ENCODE measurements at places on chromosomes 7 and 10.

DNA sequence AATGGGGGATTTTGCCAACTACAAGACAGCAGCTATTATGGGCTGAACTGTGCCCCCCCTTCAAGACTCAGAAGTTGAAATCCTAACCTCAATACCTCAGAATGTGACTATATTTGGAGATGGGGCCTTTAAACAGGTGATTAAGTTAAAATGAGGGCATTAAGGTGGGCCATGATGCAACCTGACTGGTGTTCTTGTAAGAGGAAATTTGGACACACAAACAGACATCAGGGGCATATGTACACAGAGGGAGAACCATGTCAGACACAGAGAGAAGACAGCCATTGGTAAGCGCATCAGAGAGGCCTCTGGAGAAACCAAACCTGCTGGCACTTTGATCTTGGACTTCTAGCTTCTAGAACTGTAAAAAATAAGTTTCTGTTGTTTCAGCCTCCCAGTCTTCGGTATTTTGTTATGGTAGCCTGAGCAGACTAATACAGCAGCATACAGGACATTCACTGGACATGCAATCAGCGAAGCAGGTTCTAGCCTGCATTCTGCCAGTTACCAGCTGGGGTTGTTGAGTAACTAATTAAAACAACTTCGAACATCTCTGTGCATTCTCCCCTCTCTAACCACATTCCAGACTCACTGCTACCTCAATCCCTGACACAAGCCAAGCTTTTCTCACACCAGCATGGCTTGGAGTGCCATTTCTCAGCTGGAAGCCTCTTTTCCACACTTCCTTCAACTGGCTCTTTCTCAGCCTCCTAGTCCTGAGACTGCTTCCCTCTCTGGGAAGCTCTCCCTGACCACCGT lies 141.4 kb downstream of the DOCK4 start:
- no peak for DNase-seq

DNA sequence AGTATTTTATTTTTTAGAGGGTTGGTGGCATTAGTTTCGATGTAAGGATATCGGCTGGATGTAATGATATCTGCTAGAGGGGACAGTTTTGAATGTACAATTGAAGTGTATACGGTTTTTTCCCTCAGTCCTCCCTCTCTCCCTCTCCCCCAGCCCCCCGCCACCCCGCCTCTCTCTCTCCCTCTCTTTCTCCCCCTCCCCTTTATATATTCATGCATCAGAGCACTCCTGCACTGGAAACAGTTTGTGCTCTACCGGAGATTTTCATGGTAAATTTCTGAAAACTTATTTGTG lies 1.6 kb downstream of the GLCCI1 start:
- DNase-seq: no peak

DNA sequence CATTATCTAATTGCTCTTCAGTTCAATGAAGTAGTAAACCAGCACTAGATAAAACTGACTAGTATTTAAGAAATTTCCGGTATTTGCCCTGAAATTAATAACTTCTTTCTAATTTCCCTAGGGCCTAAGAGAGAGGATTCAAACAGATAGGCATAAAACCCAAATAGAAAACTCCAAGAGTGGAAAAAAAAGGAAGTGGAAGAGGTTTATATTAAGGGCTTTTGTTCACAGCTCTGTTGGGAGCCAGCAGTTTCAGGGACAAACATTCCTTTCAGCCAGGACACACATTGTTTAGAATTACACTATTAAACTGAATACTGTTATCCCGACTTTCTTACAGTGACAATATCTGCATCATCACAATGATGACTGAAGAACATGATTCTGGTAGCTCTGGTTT lies 3.6 kb downstream of the ODAD2 start:
- no peak for DNase-seq

GRCh38 chr10:88254091-88254490 lies 329.0 kb downstream of the RNLS start:
- no peak for DNase-seq

- no peak for DNase-seq
These were observed 377.6 kb downstream of the GPR158 start for GRCh38 chr10:25552283-25552919.

GRCh38 chr10:124227055-124227975 lies 133.9 kb upstream of the CHST15 start:
- no peak for DNase-seq

DNA sequence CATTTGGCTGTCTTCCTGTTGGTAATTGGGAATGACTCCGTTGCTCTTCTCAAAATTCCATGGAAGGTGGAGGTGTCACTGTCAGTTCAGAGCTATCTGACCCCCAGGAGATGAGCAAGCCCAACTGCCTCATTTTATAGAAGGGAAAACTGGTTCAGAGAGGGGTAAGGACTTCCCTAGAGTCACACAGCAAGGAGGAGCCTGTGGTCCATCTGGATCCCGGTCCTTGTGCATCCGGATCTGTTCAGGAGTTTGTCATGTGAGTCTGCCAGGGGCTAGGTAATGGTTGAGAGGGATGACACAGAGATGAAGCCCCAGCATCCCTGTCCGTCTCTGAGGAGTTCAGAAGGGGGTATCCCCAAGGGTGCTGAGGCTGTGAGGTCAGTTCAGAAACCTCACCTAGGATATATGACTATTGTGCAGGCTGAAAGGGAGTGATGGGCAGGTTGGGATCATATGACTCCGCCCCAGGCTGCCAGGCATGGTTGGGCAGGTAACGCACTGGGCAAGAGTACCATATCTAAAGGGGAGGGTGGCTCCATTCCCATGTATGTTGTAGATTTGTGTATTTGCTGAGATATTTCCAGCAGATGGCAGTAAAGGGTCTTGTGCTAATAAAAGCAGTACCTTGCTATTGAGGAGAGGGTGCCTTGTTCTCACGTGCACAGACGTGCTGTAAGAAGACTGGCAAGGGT lies 16.0 kb upstream of the SLC29A3 start:
- DNase-seq: no peak

DNA sequence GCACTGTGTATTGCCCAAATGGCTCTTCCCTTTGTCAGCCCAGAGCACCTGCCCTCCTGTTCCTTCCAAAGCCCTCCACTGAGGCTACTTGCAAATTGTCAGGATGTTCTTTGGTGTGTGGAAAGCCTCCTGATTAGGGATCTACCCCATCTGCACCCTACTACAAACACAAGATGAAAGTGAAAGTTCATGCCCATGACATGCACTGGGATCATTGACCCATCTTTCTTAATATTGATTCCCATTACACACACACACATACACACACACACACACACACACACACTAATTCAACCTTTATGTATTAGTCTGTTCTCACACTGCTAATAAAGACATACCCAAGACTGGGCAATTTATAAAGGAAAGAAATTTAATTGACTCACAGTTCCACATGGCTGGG lies 213.7 kb upstream of the IGFBP3 start:
- DNase-seq: no peak

GRCh38 chr7:149027611-149028345 lies 527 bp downstream of the PDIA4 start:
- DNase-seq: no peak

DNA sequence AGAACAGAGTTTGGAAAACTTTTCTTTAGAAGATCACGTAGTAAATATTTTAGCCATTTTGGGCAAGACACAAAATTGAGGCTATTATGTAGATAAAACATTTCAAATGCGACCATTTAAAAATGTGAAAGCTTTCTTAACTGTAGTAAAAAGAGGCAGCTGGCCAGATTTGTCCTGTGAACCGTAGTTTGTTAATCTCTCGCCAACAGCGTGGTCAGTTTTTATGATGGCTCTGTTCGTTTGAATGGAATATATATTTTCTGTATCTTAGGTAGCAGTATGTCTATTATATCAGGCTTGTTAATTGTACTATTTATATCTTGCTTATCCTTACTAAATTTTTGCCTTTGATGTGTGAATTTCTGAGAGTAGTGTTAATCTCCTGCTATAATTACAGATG lies 124.9 kb downstream of the CCSER2 start:
- no peak for DNase-seq

All from NCI-H187 treated with DMSO at 0.1 percent for 48 hours (cell line).